Activated CD4-positive, alpha-beta memory T cell treated with anti-CD3 and anti-CD28 coated beads for 36 hours (primary cell): ENCODE measurements at places on chromosomes 13 and 19.

DNA sequence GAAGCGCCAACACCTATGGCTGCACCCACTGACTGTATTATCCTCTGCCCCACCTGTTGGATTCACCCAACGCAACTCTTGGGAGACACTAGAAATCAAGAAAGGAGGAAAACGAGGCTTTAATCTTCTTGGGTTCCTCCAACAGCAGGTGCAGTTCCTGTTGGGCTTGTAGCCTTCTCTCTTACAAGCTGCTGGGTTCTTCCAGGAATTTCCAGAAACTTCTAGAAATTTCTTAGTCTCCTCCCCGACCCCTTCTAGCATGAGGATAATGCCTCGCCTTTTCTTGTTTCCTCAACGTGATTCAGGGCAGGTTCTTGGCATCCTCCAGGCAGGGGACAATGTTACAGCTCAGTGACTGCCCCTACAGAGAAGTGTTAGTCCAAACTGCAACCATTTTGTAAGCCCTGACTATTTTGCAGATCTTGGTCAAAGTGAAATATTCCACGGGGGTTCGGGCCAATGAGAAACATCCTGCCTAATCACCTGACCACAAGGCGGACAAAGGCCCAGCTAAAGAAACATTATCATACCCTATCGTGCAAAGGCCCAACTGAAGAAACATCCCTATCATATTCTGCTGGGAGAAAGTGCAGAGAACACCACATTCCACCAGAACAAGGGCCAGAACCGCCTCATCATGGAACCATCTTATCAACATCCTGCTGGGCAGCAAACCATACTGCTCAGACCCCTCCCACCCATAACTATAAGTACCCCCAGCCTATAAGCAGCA lies 614 bp upstream of the PNMA8A start:
- DNase-seq = no peak

GRCh38 chr13:20425819-20426219 lies 99.8 kb downstream of the CRYL1 start:
- DNase-seq = peak; percentile 47

- DNase-seq = no peak
These were observed 16.6 kb upstream of the LSM14A start for GRCh38 chr19:34155686-34156085.

- no peak for DNase-seq
These were observed 21.7 kb upstream of the C1QTNF9B start for GRCh38 chr13:23919006-23919405.

DNA sequence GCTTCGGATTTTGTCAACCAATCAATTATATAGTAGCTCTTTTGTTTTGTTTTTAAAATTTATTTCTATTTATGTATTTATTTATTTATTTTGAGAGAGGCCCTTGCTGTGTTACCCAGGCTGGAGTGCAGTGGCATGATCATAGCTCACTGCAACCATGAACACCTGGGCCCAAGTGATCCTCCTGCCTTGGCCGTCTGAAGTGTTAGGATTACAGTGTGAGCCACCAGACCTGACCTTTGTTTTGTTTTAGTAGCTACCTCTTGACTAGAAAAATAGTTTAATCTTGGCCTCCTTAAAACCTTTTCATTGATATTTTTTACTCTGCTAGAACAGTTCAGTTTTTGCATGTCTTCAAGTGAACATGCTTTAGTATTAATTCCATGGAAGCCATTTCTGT lies 15.1 kb downstream of the GARRE1 start:
- no peak for DNase-seq

DNA sequence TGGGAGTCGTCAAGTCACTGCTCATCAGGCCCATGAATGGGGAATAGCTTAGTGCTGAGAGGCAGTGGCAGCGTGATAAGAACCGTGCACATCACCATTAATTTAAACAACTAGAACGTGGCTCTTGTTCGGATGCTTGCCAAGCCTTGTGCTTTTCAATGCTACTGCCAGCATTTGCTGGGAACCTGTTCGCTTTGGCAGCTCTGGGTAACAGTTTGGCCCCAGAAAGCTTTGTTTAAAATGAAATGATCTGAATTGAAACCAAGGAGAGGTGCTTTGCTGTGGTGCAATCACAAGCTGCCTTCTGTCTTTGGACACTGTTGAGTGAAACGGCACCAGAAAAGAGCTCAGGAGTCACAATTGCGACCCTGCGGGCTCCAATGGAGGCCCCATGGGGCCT lies 53.5 kb upstream of the OLFM4 start:
- DNase-seq = no peak

GRCh38 chr19:9348253-9348652 lies 14.6 kb upstream of the ZNF177 start:
- no peak for DNase-seq

GRCh38 chr13:97275776-97276501 lies 53.8 kb downstream of the MBNL2 start:
- no peak for DNase-seq

GRCh38 chr19:34314437-34315313 lies 50.3 kb upstream of the GPI start:
- DNase-seq = no peak

DNA sequence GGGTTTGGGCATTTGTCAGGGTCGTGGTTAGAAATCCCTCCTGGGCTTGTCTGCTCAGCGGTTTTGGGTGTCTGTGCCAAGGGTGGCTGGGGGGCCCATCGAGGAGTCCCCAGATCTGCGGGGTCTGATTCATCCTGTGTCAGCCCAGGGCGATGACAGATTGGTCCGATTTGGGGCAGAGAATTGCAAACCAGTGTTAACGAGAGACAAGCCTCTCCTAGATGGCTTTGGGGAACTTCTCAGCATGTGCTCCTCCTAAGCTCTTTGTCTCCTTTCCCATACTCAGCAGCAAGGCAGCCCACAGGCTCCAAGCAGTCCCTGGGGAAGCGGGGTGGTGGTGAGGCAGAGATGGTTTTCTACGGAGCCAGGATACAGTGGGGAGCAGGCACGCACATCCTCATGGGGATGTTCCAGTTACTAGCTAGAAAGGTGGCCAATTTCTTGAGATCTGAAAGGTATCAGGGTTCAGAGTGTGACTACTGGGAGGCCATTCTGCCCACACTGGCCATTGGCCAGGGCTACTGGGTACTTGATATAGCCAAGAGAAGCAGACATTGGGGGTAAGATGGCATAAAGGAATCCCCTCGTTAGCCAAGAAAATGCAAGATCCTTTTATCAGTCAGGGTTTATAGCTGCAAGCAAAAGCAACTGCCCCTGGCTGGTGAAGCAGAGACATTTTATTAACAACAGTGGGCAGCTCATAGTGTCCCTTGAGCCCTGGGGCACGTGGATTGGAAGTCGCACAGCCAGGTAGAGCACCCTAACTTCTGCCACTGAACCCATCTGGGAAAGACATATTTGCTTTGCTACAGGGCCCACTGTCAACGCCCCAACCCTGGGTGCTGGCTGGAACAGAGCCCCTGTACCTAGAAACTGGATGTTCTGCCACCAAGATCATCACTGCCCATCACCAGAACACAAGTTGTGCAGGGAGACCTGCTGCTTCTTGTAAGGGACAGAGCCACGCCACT lies 63.6 kb downstream of the RGCC start:
- DNase-seq = no peak

GRCh38 chr19:17458970-17459369 lies 1.8 kb downstream of the NXNL1 start:
- no peak for DNase-seq

GRCh38 chr13:51659276-51660127 lies 75.2 kb downstream of the WDFY2 start:
- no peak for DNase-seq

DNA sequence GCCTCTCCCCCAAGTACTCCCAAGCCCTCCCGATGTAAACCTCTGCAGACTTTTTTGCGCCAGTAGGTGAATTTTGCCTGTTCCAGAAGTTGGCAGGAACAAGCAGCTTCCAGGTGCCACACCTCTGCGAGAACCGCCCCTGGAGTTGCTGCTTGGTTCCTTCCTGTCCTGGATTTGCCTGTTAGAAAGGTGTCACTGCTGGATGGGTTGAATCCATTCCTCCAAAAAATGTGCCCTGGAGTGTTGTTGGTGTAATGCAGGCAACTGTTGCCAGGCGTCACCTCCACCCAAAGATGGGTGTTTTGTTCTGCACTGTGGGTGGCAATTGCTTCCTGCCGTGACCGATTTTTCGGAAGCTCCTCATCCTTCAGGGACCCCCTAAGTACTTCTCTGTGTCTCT lies 5.7 kb downstream of the PGPEP1 start:
- no peak for DNase-seq

DNA sequence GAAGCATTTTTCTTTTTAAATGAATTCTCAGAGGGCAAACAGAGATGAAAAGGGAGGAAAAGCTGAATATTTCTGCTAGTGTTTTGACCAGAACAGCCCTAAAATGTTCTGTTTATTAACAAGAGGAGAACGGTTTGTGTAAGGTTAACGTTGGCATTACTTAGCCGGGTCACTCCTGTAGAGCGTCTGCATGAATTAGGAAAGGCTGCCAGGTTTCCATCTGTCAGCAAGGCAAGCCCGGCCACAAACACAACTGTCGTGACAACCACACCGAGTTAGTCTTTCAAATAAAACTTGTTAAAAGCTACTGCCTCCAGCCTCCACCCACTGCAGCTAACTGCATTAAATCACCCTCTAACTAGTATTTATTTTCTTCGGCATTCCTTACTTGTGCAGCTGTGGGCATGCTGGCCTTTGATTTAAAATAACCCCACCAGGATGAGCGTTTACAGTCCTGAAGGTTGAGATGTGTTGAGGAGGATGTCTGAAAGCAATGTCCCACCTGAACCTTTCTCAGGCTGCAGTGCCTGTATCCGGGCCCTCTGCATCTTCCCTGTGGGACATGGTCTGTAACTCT lies 527.9 kb downstream of the FGF9 start:
- DNase-seq = no peak

GRCh38 chr19:49468746-49469447 lies 5.1 kb upstream of the FLT3LG start:
- DNase-seq = peak; percentile 92

GRCh38 chr13:103614761-103615160 lies 548.5 kb upstream of the SLC10A2 start:
- no peak for DNase-seq

- no peak for DNase-seq
These were observed 53.7 kb downstream of the RASA3 start for GRCh38 chr13:114078461-114079451.

GRCh38 chr13:50156561-50157127 lies 141.4 kb downstream of the KCNRG start:
- no peak for DNase-seq

DNA sequence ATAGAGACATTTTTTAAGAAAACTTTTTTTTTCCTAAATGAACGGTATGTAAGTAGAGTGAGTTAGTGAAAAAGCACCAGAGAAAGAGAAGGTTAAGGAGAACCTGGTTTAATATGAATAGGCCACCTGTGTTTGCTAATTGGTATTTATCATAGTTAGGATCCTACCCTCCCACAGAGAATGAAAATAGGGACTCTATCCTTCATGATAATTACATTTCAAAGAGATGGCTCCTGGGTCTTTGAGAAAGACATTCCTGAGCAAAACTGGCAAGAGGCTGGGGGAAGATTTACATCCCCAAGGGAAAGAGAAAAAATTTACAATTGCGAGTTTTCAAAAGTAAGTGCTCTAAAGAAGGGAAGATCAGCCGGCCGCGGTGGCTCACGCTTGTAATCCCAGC lies 1284.5 kb downstream of the SLITRK1 start:
- no peak for DNase-seq

GRCh38 chr19:48859711-48860572 lies 8.5 kb downstream of the PLEKHA4 start:
- DNase-seq = peak; percentile 40

DNA sequence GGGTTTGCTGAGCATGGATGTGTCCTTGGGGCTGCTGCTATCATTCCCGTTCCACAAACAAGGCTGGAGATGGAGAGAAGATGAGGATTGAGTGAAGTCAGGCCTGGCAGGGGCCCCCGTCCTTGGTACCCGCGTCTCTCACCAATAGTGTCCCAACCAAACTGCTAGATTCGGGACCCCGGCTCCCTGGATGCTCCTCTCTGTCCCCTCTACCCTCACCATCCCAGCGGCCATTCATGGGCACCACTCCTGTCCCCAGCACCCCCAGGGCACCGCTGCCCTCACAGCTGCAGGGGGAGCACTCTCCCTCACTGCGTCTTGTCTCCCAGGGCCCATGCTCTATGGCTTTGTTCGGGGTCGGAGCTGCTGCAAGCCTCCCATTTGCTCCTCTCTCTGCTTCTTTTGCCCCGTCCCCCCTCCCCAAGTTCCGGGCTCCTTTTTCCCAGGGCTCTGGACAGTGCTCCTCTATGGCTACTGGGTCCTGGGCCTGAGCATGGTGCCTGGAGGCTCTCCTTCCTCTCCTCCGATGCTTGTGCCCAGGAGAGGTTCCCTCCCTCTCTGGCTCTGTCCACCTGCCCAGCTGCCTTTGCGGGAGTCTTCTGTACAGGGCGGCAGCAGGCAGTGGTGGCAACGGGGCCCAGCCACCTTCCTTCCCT lies 219.5 kb downstream of the TEX29 start:
- no peak for DNase-seq

GRCh38 chr19:42634409-42635232 lies 39.9 kb upstream of the CEACAM8 start:
- DNase-seq = peak; percentile 61

- no peak for DNase-seq
These were observed 917 bp upstream of the CLPTM1 start for GRCh38 chr19:44954278-44954648.
